ENCODE measurements at places on chromosomes 5 and 9.

DNA sequence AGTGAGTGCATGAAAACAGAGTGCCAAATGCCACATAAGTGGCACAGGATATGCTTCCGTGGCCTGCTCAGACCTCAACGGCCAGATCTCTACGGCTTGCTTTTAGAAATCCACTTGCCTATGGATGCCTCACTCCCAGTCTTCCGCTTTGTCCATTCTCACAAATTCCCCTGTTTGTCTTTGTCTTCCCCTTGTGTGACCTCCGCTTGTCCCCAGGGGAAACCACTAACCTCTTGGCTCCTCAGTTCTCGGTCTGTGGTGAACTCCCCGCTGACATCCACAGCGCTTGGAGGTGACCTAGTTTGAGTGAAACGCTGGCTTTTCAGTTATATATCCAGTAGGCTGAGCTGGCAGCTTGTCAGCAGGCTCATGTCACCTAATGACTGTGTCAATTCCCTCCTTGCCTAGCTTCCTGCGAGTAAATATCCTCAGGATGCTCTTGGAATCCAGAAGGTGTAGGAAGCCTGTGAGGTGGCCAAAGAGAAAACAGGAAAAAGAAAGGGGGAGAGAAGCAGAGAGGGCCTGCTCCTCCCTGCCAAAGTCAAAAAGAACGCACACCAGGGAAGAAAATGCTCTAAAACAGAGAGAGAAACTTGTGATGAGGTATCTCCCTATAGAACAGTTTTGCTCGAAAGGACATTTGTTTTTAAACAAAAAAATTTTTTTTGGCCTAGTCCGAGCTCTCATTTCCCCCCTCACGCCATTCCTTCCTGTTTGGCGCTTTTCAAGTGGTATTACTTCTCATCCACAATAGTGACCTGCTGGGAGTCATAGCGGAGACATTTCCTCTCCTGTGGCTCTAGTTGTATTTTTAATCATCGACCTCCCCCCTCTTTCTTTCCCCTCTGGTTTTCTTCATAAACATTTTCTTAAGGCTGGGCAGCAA is 101.6 kb upstream of the SPRY4 start:
- no peak for DNase-seq

DNA sequence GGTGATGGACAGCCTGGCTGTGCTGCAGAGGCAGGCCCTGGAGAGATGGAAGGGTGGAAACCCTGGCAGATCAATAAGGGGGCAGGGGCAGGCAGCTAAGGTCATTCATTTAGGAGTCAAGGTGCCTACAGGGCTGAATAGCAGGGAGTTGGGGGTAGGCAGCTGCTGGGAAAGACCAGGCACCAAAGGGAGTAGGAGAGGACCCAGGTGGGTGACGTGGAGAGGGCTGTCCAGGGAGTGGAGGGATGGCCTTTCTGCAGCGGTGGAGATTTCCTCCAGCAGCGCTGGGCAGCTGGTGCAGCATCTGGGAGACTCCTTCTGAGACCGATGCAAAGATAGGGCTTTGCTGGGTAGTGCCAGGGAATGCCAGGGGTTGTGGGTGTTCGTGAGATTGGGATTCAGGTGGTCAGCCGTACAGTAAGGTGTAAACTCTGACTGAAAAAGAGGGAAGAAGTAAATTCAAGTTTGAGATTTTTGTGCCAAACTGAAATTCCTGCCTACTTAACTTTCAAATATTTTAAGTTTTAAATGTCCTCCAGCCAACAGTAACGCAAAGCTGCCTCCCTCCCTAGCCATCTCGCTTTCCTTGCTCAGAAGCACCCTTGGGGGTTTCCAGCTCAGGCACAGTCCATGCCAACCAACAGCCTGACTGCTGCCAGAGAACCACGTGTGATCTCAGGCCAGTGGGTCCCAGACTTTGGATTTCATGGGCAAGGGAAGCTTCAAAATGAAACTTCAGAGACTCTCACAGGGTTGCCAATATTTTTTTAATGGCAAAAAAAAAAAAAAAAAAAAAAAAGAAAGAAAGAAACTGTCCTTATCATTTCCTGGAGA is 18.6 kb upstream of the ANGPTL2 start:
- no peak for DNase-seq

GRCh38 chr5:171795381-171795780 is 9.8 kb downstream of the SMIM23 start:
- DNase-seq, result no peak

DNA sequence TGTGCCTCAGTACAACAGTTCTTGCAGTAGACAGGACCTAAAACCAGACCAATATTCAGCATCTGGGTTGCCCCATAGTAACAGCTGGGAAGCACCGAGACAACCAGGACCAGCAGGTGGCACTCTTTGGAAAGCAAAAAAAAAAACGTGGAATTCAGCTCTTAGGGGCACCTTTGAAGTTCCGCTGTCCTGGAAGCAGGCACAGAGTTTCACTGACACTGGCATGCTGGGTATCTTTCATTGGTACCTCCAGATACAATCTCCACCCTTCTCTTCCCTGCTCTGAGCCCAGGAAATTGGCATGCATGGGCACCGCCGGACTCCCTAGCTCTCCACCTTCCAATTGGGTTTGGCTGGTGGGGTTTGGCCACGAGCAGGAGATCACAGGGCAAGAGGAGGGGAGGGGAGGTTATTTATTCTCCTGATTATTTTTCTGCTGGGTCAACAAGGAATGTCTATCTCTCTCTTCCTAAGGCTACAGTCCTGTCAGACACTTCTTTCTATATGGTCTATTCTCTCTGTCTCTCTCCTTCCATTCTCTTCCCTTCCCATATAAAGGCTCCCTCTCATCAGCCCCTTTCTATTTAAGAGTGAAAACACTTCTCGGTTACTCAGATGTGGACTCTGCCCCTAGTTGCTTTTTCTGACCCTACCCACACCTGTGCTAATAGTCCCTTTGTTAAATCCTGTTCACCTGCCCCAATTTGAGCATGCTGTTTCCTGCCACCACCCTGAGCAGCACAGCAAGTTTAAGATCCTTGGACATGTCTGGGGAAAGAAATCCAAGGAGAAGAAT is 1.9 kb upstream of the IDNK start:
- no peak for DNase-seq

DNA sequence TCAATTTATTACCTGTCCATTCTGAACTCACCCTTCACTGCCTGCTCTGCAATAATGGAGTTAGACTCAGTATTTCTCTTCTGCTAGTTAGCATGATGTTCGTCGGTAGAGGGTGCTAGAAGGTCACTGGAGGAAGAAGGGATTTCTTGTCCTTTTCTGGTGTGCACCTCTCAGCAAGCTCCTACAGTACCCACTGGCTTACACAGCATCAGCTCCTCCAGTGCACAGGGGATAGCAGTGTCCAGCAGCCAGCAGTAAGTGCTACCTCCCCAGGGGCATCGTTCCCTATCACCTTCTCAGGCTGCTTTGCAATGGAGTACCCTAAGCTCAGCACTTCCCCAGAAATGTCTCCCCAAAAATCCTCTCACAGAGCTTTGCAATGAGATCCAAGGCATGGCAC is 45.9 kb upstream of the APC start:
- DNase-seq, result no peak

DNA sequence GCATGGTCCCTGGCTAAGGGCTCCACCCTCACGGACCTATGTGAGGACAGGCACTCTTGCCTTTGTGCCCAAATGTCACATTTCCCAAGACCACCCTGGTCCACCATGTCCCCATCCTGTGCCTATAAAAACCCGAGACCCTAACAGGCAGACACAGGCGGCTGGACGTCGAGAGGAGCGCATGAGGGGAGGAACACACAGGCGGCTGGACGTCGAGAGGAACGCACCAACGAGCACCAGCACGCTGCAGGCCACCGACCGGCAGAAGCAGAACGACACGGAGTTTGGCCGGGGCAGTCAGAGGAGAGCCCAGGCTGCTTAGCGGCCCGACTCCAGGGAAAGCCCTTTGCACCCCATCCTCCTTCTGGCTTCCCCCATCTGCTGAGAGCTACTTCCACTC is 119.9 kb downstream of the ADAMTS2 start:
- no peak for DNase-seq

- DNase-seq, result no peak
These were observed 406.6 kb downstream of the CTNND2 start for GRCh38 chr5:11497651-11498050.

- DNase-seq, result no peak
These were observed 112.2 kb downstream of the PLPPR1 start for GRCh38 chr9:101140764-101141163.

GRCh38 chr5:44603496-44604272 is 205.1 kb upstream of the MRPS30 start:
- DNase-seq, result no peak

- no peak for DNase-seq
These were observed 82.9 kb downstream of the SGCD start for GRCh38 chr5:156409834-156410233.

DNA sequence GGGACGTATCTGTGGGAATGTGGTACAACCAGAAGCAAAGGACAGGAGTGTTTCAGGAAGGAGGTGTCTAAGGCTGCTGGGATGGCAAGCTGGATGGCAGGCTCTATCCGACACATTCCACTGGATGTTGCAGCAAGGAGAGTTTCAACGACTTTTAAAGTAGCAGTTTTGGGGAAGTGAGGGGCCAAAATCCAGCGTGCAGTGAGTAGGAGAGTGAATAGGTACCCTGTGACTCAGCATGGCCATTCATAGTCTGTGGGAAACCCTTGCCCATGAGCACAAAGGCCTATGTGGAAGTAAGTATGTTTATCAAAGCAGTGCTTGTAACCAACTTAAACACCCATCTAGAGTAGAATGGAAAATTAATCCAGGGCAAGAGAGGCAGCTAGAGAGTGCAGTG is 664.7 kb downstream of the ACTL7B start:
- no peak for DNase-seq

GRCh38 chr9:113978725-113979342 is 99.3 kb downstream of the AMBP start:
- no peak for DNase-seq

DNA sequence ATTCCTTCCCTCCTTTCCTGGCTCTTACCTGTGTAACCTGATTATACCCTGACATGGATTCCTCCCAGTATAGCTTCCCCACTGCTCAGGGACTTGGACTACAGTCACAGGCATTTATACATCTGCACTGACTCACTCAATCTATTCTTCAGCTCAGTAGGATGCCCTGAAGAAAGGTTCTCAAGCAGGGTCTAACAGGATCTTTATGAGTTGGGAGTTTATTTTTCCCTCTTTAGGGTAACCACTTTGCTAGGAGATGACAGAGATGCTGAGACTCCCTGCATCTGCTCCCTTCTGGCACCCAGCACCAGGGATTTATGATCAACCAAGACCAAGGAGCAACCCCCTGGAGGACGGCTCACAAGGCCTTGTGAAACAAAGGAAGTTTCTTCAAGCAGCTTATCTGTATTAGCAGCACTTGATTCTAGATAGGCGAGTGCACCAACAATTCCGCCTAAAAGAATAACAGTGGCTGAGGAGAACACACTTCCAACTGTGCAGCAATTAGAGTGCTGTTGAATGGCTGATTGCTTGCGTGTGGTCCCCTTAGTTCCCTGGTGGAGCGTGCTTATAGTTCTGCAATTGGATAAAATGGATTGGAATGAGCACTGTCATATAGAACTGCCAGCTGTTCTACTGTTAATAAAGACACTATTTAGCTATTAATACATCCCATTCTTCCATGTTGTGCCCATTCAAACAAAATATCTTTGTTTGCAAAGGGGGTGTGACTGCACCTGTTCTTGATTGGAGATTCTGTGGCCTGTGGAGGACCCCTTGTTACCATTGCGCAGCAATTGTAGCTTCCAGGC is 482.6 kb downstream of the ZNF608 start:
- DNase-seq, result no peak

- no peak for DNase-seq
These were observed 121.0 kb downstream of the PDZD2 start for GRCh38 chr5:31759925-31760324.

GRCh38 chr9:121709798-121710197 is 58.4 kb downstream of the DAB2IP start:
- no peak for DNase-seq

GRCh38 chr9:137316012-137316981 is 14.2 kb upstream of the NRARP start:
- DNase-seq, result no peak

- no peak for DNase-seq
These were observed 25.5 kb downstream of the MTRR start for GRCh38 chr5:7894439-7894838.

DNA sequence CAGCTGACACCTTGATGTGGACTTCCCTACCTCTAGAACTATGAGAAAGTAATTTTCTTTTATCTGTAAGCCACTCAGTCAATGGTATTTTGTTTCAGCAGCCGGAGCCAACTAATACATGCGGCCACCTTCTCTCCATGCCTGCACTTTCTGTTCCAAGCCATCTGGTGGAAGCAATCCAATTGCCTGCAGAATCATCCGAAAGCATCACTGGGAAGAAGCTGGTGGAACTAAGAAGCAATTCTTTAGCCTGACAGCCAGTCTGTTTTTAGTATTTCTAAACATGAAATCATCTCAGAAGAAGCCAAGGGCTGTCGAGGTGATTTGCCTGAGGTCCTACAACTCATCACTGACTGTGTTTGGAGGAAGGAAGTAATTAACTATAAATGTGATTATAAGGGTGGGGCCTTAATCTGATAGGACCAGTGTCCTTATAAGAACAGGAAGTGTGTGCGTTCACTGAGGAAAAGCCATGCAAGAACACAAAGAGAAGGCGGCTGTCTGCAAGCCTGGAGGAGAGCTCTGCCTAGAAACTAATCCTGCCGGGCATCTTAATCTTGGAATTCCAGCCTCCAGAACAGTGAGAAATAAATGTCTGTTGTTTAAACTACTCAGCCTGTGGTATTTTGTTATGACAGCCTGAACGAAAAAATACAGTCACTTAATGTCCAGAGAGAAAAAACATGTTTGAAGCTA is 49.1 kb downstream of the NXNL2 start:
- DNase-seq, result no peak

DNA sequence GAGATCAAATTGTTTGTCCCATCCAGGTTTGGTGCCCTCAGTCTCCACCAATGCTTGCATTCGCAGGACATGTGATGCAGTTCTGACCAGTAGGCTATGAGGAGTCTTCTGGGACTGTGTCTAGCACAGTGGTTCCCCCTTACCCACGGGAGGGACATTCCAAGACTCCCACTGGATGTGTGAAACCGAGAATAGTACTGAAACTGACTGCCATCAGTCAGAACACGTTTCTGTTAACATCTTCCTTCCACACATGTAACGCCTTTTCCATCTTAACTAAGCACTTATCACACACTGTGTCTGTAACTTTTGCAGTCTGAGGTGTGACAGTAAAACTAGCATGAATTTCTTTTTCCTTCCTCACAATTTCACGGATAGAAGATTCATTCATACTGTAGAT is 74.7 kb downstream of the PTTG1 start:
- DNase-seq, result no peak

DNA sequence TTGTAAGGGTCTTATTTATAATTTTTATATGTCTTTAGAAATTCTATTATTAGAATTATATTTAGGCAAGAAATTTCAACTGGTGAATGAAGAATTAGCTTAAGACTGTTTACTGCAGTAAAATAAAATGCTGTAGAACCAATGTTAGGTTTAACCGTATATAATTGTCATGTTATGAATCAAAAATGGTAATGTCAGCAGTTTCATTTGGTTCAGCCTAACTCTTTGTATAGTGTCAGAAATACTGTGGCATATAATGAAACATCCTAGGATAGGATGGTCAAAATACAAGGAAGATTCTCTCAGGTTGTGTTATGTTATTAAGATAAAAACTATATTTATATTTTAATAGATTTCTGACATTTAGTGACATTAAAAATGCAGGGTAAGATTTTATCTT is 64.4 kb upstream of the EIF4EBP3 start:
- no peak for DNase-seq

- no peak for DNase-seq
These were observed 102.5 kb upstream of the SH3GL2 start for GRCh38 chr9:17476401-17476800.

GRCh38 chr5:31052937-31053658 is 140.4 kb upstream of the CDH6 start:
- no peak for DNase-seq
